Mesenteric fat pad (tissue), 1 donor: ENCODE measurements at places on chromosomes 11 and 22. TPM values are rescaled to one million over a fixed set of nuclear protein-coding genes. Genes with fewer than 3 reads are reported as not detected.

The UPK2 gene
- total RNA-seq, result not detected

The GDPD4 gene
- not detected for total RNA-seq

The TRIM66 gene
- 7.8 TPM for total RNA-seq

The EFCAB6 gene
- 1.3 TPM for total RNA-seq

The IGLL5 gene
- total RNA-seq, result not detected

The GAB4 gene
- not detected for total RNA-seq

The LRRC74B gene
- total RNA-seq, result not detected

The CRYAB gene
- 2,279 TPM for total RNA-seq

The CDON gene
- 12.0 TPM for total RNA-seq

The DLG2 gene
- total RNA-seq, result 2.8 TPM

The MAJIN gene
- not detected for total RNA-seq
